Progenitor cell of endocrine pancreas (in vitro differentiated cells): ENCODE measurements at places on chromosomes 2 and 18.

GRCh38 chr2:29042561-29043075 is 31.7 kb downstream of the PCARE start:
- H3K27ac ChIP-seq = no peak overlapping the region
- H3K4me3 ChIP-seq = no peak overlapping the region

GRCh38 chr18:53025247-53025646 is 685.2 kb downstream of the DCC start:
- no peak overlapping the region for H3K4me3 ChIP-seq
- no peak overlapping the region for H3K27ac ChIP-seq
- peaks cover 3% of the 10 kb centered on the region for H3K4me1 ChIP-seq
- no peaks in the 10 kb centered on the region for H3K27me3 ChIP-seq

DNA sequence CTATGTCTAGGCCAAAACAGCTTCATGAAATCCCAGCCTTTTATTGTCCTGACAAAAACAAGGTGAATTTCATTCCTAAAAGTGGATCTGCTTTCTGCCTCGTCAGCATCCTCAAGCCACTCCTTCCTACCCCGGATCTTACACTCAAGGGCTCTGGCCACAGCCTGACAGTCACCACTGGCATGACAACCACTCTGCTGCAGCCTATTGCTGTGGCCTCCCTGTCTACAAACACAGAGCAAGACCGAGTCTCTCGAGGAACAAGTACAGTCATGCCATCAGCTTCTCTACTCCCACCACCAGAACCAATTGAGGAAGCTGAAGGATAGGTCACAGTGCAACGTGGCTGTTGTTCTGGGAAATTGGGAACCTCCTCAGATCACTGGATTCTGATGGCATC is 106.1 kb downstream of the ICA1L start:
- H3K27me3 ChIP-seq = no peaks in the 10 kb centered on the region
- peaks cover 26% of the 10 kb centered on the region for H3K36me3 ChIP-seq

- no peaks in the 10 kb centered on the region for H3K27me3 ChIP-seq
- no peaks in the 10 kb centered on the region for H3K4me1 ChIP-seq
- no peaks in the 10 kb centered on the region for H3K36me3 ChIP-seq
- H3K27ac ChIP-seq = no peak overlapping the region
- no peak for DNase-seq
These were observed 1837.5 kb upstream of the CELF4 start for GRCh38 chr18:39403121-39403520.

GRCh38 chr2:17318013-17318412 is 200.2 kb downstream of the RAD51AP2 start:
- no peak for DNase-seq
- H3K4me3 ChIP-seq = no peak overlapping the region
- H3K4me1 ChIP-seq = no peaks in the 10 kb centered on the region
- no peaks in the 10 kb centered on the region for H3K27me3 ChIP-seq
- H3K36me3 ChIP-seq = no peaks in the 10 kb centered on the region

DNA sequence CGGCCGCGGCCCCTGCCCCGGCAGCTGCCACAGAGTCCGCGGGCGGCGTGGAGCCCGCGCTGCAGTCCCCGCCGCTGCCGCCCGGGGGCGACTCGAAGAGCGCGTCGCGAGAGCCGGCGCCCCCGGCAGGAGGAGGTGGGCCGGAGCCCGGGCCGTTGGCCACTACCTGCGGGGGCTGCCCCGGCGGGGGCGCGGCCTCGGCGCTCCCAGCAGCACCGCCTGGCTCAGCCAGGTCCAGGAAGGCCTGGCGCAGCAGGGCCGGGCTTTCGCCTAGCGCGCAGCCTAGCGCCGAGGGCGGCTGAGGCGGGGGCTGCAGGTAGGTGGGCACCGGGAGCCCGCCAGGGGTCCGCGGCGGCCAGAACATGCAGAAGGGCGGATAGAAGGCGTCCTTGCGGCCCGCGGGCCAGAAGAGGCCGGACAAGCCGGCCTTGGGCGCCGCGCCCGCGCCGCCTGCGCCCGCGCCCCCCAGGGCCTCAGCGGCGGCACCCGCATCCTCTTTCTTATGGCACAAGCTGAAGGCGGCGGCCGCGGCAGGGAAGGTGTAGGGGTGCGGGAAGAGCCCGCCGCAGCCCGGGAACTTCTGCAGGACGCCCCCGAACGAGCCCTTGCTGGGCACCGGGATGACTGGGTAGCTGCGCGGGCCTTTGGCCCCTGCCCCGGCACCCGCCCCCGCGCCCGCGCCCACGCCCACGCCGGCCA is 3.9 kb downstream of the SKOR2 start:
- no peak overlapping the region for H3K27ac ChIP-seq
- H3K27me3 ChIP-seq = peaks cover 84% of the 10 kb centered on the region
- H3K4me3 ChIP-seq = no peak overlapping the region
- H3K36me3 ChIP-seq = no peaks in the 10 kb centered on the region
- DNase-seq = no peak
- H3K4me1 ChIP-seq = no peaks in the 10 kb centered on the region

DNA sequence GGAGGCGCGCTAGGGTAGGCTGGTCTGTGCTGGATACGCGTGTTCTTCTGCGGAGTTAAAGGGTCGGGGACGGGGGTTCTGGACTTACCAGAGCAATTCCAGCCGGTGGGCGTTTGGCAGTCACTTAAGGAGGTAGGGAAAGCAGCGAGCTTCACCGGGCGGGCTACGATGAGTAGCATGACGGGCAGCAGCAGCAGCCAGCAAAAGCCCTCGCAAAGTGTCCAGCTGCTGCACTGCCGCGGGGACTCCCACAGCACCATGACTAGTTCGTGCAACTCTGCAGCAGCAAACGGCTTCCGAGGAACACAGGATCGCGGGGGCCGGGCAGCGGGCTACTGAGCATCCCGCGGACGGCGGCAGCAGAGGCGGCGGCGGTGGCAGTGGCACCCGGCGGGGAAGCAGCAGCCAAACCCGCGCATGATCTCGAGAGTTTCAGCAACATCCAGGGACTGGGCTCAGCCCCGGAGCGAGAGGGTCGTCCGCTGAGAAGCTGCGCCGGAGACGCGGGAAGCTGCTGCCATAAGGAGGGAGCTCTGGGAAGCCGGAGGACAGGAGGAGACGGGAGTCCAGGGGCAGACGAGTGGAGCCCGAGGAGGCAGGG is 368 bp downstream of the TMEFF2 start:
- H3K27me3 ChIP-seq = peaks cover 86% of the 10 kb centered on the region
- peak overlapping the region; percentile 66 for H3K4me3 ChIP-seq
- peak; percentile 16 for DNase-seq

DNA sequence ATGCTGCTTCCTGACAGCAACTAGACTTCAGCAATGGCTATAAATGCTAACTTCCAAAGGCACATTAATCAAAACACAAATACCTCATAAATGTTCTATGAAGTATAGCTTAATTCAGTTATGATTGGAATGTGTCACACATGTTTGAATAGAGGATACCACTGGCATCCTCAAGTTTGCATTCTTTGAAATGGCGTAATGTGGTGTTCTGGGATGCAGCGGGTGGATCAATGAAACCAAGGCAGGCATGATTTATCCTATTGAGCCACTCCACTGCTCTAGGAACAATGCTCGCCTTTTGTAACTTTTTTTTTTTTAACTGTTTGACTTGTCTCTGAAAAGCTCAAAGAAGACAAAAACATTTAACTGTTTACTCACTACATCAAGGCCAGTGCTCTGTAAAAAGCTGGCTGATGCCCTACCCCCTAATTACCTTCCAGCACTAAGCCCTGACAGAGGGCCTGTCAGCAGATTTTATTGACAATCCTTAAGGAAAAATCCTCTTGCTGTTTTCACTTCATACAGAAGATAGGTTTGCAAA is 278.8 kb upstream of the SESTD1 start:
- peak overlapping the region; percentile 33 for H3K27ac ChIP-seq
- H3K36me3 ChIP-seq = peaks cover 4% of the 10 kb centered on the region
- DNase-seq = no peak
- no peak overlapping the region for H3K4me3 ChIP-seq
- peaks cover 16% of the 10 kb centered on the region for H3K4me1 ChIP-seq
- no peaks in the 10 kb centered on the region for H3K27me3 ChIP-seq

- DNase-seq = no peak
- no peak overlapping the region for H3K4me3 ChIP-seq
- H3K4me1 ChIP-seq = peaks cover 6% of the 10 kb centered on the region
- no peak overlapping the region for H3K27ac ChIP-seq
- peaks cover 1% of the 10 kb centered on the region for H3K36me3 ChIP-seq
- no peaks in the 10 kb centered on the region for H3K27me3 ChIP-seq
These were observed 18.8 kb upstream of the FN1 start for GRCh38 chr2:215454519-215455246.

DNA sequence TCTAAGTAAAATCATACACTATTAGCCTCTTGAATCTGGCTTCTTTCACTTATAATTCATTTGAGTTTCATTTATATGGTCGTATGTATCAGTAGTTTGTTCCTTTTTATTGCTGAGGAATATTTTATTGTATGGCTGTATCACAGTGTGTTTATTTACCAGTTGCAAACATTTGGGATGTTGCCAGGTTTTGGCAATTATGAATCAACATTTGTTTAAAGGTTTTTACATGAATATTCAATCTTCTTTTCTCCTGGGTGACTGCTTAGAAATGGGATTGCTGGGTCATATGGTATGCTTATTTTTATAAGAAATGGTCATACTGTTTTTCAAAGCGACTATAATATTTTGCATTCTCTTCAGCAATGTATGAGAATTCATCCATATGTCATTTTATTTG is 107.9 kb downstream of the PMAIP1 start:
- no peaks in the 10 kb centered on the region for H3K27me3 ChIP-seq
- H3K27ac ChIP-seq = no peak overlapping the region
- H3K36me3 ChIP-seq = no peaks in the 10 kb centered on the region
- no peak for DNase-seq
- H3K4me1 ChIP-seq = no peaks in the 10 kb centered on the region
- no peak overlapping the region for H3K4me3 ChIP-seq

DNA sequence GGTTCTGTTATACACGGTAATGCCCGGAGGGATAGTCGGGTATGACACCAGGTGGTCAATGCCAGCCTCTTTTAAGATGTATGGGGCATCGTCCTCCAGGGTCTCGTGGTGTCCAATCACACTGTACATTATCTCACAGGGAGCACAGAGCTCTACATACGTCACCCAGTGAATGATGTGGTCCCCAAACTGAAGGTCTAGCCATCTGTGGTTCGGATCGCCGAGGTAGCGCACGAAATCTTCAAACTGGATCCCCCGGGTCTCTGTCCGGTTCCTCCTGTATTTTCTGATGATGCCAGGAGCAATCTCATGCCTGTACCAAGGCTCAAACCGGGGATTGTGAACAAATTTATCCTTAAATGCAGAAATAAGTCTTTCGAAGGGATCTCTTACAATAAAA is 24.1 kb downstream of the CHST10 start:
- no peak for DNase-seq
- peaks cover 9% of the 10 kb centered on the region for H3K36me3 ChIP-seq
- H3K4me3 ChIP-seq = no peak overlapping the region
- no peaks in the 10 kb centered on the region for H3K27me3 ChIP-seq
- no peaks in the 10 kb centered on the region for H3K4me1 ChIP-seq
- H3K27ac ChIP-seq = no peak overlapping the region

GRCh38 chr2:8264981-8265380 is 416.9 kb upstream of the ID2 start:
- no peak overlapping the region for H3K4me3 ChIP-seq
- no peak overlapping the region for H3K27ac ChIP-seq
- DNase-seq = no peak
- H3K36me3 ChIP-seq = no peaks in the 10 kb centered on the region
- peaks cover 51% of the 10 kb centered on the region for H3K4me1 ChIP-seq

DNA sequence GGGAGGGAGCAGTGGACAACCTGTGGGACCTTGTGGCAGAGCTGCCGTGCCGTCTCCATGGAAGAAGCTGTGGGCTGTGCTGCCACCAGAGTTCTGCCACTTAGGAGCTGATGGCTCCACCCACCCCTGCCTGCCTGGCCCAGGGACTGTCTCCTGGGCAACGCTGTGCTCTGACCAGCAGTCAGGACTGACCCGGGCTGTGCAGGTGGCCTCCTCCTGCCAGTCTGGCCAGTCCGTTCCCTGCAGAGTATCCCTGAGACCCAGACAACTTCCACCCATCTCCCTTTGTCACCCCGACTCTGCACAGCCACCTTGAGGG is 12.8 kb downstream of the ASIC4 start:
- H3K27me3 ChIP-seq = peaks cover 69% of the 10 kb centered on the region
- H3K36me3 ChIP-seq = no peaks in the 10 kb centered on the region
- H3K4me3 ChIP-seq = no peak overlapping the region
- no peak for DNase-seq
- peaks cover 25% of the 10 kb centered on the region for H3K4me1 ChIP-seq
- H3K27ac ChIP-seq = no peak overlapping the region

GRCh38 chr18:61582202-61582710 is 249.0 kb downstream of the CDH20 start:
- H3K4me3 ChIP-seq = peak overlapping the region; percentile 74
- peaks cover 17% of the 10 kb centered on the region for H3K4me1 ChIP-seq
- H3K27me3 ChIP-seq = peaks cover 15% of the 10 kb centered on the region
- no peak for DNase-seq

GRCh38 chr2:205484215-205484614 is 198.1 kb upstream of the NRP2 start:
- no peak overlapping the region for H3K4me3 ChIP-seq
- H3K4me1 ChIP-seq = peaks cover 11% of the 10 kb centered on the region
- H3K36me3 ChIP-seq = peaks cover 2% of the 10 kb centered on the region

DNA sequence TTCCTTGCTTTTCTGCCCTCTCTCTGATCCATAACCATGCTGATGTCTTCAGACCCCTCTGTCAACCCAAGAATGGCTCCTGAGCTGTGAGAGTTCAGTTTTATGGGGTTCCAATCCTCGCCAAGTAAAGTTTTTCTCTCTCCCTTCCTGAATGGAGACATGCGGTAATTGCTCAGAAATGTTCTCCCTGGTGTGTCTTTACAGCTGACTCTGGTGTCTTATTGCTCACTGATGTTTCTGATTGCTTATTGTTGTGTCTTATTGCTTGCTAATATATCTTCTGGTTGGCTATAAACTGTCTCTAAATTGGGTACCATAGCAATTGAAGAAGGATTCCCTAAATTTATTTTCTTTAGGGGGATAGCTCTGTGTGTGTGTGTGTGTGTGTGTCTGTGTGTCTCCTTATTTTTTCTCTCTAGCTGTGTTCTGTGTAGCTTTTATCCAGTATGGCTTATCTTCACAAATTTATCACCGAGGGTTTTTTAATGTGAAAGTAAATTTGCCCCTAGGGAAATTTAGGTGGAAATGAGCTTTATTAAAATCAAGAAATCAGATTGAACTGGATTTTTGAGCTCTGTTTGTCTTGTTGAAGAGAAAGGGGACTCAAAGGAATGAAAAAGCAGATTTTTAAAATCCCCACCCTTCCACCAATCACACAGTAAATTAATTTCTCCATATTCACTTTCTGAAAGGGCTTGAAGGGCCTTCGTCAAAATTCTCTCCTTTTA is 19.5 kb downstream of the MGAT5 start:
- H3K27ac ChIP-seq = no peak overlapping the region
- peaks cover 14% of the 10 kb centered on the region for H3K36me3 ChIP-seq
- DNase-seq = no peak
- H3K27me3 ChIP-seq = no peaks in the 10 kb centered on the region

DNA sequence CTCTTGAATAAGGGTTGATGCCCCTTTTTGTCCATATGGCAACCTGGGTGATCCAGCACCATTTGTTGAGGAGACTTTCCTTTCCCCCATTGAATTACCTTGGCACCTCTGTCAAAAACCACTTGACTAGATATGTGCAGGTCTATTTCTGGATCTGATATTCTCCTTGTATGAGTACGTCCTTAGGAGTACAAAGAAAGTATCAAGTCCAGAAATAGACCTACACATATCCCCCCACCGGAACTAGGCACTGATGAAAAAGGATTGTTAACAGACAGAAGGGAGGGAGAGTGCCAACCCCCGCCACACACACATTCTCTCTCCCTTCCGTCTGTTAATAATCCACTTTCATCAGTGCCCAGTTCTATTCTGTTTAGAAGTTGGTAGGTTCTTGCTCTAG is 225.0 kb downstream of the TMEM163 start:
- H3K27me3 ChIP-seq = peaks cover 10% of the 10 kb centered on the region
- H3K4me3 ChIP-seq = no peak overlapping the region
- DNase-seq = no peak
- no peaks in the 10 kb centered on the region for H3K36me3 ChIP-seq
- peaks cover 1% of the 10 kb centered on the region for H3K4me1 ChIP-seq
